ENCODE measurements at places on chromosomes 4 and X. TPM values are rescaled to one million over a fixed set of nuclear protein-coding genes. Genes with fewer than 3 reads are reported as not detected.
A peak's percentile ranks its signal among the peaks of the same experiment; 100 is the strongest.

The HTRA3 gene
- total RNA-seq = 1.6 TPM

The CTAG1B gene
- total RNA-seq = not detected

DNA sequence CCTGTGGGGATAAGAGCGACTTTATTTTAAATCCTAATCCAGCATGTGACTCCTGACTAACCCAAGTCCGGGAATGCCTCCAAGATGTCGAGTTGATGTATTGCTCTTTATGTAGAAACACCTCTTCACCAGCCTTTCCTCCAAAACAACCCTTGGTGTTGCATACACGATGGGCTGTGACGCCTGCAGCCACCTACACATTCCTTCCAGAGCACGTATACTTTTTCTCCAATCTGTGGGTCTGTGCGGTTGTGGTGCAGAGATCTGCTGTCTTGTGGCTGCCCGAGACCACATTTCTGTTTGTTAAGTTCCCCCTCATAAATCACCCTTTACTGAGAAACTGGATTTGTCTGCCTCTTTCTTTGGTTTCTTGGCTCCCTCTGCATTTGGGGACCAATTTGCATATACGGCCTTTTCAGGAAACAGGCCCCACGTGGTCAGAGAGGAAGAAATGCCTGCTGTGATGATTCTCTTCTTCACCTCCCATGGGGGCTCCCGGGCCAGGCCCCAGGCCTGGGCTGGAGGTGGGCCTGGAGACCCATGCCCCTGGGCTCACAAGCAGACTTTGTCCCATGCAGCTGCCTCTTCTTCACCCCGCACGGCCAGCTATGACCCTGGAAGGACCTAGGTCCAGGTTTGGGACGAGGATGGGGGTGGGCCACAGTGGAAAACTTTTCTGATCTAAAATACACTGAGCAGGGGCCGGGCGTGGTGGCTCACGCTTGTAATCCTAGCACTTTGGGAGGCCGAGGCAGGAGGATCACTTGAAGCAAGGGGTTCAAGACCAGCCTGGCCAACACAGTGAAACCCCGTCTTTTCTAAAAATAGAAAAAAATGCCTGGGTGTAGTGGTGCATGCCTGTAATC, 21.4 kb upstream of the AFAP1 start:
- DNase-seq = no peak

DNA sequence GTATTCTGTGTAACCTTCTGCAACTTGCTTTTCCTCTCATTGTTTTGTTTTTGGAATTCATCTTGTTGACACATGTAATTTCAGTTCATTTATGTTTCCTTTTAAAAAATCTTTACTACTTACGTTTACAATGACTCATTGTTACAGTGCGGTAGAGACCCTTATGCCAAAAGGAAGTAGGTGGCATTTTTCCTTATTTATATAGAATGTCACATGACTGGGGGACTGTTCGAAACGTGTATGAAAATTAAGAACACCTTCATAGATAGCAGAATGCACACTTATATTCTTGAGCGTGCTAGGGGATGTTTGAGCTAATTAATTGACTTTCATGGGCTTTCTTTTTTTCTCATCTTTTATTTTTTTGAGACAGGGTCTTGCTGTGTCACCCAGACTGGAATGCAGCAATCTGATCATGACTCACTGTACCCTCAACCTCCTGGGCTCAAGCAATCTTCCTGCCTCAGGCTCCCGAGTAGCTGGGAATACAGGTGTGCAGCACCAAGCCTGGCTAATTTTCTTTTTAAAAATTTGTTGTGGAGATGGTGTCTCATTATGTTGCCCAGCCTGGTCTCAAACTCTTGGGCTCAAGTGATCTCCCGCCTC, 7.3 kb downstream of the REPS2 start:
- DNase-seq = no peak

The MMRN1 gene
- total RNA-seq = 5.0 TPM

- DNase-seq = no peak
Observed at GRCh38 chr4:4838936-4839810, 20.3 kb upstream of the MSX1 start.

DNA sequence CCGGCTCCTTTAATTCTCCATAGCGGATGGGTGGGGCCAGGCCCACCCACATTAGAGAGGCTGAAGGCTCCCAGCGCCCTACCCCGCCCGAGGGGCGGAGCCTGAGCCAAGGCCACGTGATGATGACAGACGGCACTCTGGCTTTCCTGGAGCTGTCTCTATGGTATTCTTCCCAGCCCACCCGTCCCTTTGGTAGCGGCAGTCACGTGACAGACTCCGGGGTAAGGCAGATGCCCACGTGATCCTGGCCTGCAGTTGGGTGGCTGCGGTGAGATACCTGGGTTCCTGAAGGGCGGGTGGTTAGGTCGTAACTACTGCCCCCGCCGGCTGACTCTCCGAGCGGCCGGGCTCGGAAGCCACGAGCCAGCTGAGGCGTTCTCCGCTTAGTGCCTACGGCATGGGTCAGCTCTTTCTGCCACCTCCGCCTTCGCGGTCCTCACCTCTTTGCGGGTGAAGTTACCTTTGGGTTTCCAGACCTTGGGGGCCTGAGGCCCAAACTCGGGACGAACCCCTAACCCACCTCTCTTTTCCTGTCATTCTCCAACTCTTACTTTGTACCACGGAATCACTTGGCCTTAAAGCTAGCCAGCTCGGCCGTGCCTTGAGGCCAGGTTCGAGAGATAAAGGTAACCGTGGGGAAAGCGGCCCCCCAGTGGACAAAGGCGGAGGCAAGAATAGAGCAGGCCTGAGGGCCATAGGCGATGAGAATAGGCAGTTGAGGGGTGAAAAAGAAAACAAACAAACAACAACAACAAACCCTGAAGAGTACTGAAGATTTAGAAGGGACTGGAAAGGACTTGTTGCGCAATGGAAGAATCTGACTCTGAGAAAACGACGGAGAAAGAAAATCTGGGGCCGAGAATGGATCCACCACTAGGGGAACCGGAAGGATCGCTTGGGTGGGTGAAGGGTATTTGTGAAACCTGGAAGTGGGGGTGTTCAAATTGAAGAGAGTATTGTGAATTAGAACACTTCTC, at the start of gene RRAGB:
RRAGB (plus strand) TSS at position 229 of the 977 bp plus-strand sequence; CDS start at position 808, 579 bp downstream.
- peak; percentile 95 for DNase-seq

DNA sequence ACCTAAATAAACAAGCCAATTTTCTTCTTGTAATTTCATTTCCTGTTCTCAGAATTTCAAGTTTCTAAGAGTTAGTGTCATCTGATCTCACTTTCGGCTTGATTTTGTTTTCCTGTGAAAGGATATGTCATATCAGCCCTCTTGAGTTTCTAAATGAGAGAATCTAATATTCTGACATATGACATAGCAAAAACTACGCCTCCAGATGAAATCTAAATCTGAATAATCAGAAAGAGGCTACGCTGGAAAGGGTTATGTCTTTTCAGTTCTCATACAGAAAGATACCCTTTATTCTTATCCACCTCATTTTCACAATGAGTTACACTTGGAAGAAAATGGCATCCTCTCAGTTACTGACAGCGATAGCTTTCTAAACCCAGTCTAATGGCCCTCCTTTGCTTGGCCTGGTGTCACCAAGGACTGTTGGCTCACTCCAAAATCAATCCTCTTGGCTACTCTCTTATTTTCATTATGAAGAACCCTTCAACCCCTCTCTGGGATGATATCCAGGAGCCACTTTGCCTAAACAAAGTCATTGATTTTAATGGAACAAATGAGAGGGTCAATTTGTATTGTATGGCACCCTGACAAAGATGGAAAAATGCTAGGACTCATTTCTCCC, 65.6 kb downstream of the ASB9 start:
- DNase-seq = no peak

The GAGE1 gene
- total RNA-seq = not detected

The ABCG2 gene
- 7.2 TPM for total RNA-seq

The TGIF2LX gene
- not detected for total RNA-seq

GRCh38 chrX:118585296-118585695, 89.7 kb downstream of the DOCK11 start:
- DNase-seq = no peak

The TEX13B gene
- total RNA-seq = not detected

DNA sequence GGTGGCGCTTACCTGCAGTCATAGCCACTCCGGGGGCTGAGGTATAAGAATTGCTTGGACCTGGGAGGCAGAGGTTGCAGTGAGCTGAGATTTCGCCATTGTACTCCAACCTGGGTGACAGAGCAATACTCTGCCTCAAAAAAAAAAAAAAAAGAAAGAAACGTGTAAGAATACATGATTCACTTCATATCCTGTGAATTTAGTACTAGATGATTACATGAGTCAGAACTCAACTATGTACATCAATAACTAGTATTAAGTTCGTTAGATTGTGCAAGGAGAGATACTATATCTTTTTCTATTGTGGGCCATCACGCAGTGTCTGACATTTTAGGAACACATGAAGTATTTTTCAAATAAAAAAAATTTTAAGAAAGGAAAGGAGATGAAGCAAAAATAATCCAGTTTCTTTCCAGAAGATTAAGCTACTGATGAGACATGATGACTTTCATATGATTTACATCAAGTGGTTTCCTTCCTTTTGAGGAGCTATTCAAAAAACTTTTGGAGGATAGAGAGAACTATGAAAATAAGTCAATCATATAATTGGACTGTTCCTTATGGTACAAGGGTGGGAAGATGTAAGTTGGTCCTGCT, 64.7 kb upstream of the EXOC1L start:
- no peak for DNase-seq

DNA sequence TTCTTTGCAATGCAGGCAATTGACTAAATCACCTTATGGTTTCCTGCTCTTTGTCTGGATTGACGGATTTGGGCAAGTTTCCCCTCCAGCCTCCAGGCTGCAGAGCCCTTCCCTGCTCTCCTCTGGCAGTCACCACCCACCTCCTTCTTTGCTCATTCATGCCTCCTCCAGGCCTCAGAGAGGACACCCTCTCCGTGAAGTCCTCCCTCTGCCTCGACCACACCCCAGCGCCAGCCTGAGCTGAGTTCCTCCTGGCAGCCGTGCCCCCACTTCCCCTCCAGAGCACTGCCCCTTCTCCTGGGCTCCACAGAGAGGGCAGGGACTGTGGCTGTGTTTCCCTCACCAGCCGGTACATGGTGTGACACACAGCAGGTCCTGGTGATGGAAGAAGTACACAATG, 53.7 kb downstream of the DCTD start:
- DNase-seq = no peak

The MTNR1A gene
- total RNA-seq = not detected

- no peak for DNase-seq
Observed at GRCh38 chr4:141037446-141037845, 95.8 kb downstream of the RNF150 start.

The PPEF1 gene
- not detected for total RNA-seq

- DNase-seq = no peak
Observed at GRCh38 chr4:98293104-98293887, 32.1 kb downstream of the RAP1GDS1 start.

- no peak for DNase-seq
Observed at GRCh38 chr4:131388277-131388676, 1760.8 kb upstream of the PCDH10 start.

- DNase-seq = no peak
Observed at GRCh38 chrX:69603566-69604194, 12.2 kb upstream of the EDA start.

- DNase-seq = no peak
Observed at GRCh38 chr4:151772274-151772673, 11.5 kb upstream of the GATB start.

GRCh38 chr4:18803781-18804180, 782.2 kb upstream of the LCORL start:
- no peak for DNase-seq

DNA sequence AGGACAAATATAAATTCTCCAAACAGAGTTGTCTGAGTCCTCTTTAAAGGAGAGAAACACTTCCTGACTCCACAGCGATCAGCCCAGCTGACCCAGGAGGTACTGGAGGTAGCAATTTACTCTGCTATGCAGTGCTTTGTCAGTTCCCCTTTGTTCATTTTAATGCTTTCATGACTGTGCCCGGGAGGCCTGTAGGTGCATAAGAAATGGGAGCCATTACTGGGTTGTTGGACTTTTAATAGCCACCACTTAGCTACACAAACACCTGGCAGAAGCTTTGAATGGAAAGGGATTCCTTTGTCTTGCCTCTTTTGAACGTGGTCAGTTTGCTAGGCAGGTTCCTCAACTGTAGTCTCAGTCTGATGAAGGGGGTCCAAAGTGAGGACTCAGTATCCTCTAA, 59.0 kb upstream of the AFF2 start:
- no peak for DNase-seq

GRCh38 chrX:108270739-108271396, 167.4 kb downstream of the COL4A6 start:
- DNase-seq = no peak

GRCh38 chrX:13808293-13808692, 8.6 kb downstream of the GPM6B start:
- DNase-seq = no peak

The ATOH1 gene
- not detected for total RNA-seq

The MAGEA12 gene
- not detected for total RNA-seq

The RBMXL3 gene
- not detected for total RNA-seq

- DNase-seq = no peak
Observed at GRCh38 chrX:646228-646495, 15.6 kb downstream of the SHOX start.

The UVSSA gene
- 18.6 TPM for total RNA-seq

DNA sequence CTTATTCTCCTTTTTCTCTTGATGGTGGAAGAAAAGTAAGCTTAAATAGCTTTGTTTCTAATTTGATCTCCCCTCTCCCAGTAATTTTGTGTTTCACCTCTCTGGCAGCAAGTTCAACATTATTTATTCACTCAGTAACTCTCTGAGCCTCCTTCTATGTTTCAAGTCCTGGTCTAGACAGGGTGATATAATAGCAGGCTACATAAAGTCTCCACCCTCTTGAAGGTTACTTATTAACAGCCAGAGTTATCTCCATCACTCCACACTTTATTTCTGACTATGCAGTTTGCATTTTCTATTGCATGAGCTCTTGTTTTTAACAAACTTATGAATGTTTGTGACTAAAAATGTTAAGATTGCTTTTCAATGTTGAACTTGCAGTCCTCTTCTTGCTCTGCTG, 17.8 kb upstream of the ANOS1 start:
- no peak for DNase-seq

DNA sequence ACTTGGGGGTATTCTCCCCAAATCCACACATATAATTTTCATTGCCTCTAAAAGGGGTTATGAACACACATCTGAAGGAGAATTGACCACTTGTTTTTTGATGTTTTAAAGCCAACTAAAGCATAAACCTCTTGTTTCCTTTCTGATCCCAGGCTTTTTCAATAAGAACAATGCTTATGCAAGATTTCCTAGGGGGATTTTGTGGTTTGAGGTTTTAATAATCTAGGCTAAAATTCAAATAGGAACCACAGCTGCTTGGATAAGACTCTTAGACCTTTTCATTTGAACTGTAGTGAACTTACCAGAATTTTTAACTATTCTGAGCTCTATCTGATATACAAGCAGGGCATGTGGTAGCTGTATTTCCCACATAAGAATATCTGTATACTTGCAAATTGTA, 651.1 kb downstream of the ANKRD50 start:
- DNase-seq = no peak

DNA sequence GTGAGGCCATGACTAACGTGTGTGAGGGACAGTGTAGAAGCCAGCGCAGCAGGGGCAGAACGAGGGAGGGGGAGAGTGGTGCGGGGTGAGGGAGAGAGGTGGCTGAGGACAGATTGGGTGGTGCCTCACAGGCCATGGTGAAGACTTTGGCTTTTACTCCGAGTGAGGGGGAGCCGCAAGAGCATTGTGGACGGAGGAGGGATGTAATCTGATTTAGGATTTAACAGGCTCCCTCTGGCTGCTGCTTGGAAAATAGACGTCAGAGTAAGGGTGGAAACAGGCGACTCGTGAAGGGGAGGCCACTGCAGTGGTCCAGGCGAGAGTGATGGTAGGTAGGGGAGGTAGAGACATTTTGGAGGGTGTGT, 13.0 kb downstream of the PPP1R3F start:
- DNase-seq = no peak

The CFP gene
- 13.8 TPM for total RNA-seq

The TMEM271 gene
- total RNA-seq = not detected

The CLDN2 gene
- 6.0 TPM for total RNA-seq
